ENCODE measurements at places on chromosomes 4 and X.

- DNase-seq: no peak
These were observed 78.1 kb upstream of the BOD1L1 start for GRCh38 chr4:13705521-13706041.

- DNase-seq: no peak
These were observed 48.9 kb upstream of the FAM47B start for GRCh38 chrX:34893741-34894140.

GRCh38 chr4:90445380-90445779, 318.2 kb downstream of the CCSER1 start:
- DNase-seq: no peak

GRCh38 chr4:73864961-73865360, 4.2 kb upstream of the CXCL1 start:
- no peak for DNase-seq

DNA sequence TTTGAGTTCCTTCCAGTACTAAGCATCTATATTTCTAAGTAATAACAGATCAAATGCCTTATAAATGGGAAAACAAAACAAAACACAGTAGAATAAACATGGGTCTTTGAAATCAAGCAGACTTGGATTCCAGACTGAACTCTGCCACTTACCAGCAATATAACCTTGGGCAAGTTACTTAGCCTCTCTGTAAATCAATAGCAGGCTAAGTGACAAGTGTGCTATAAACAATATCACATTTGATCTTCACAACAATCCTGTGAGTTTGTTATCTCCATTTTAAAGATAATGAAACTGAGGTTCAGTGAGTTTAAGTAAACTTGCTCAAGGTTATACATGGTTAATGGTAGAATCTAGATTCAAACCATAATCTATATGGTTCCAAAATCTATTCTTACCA, 165.8 kb downstream of the GPC3 start:
- no peak for DNase-seq

GRCh38 chrX:63784346-63784901, 590 bp downstream of the ARHGEF9 start:
- DNase-seq: no peak

DNA sequence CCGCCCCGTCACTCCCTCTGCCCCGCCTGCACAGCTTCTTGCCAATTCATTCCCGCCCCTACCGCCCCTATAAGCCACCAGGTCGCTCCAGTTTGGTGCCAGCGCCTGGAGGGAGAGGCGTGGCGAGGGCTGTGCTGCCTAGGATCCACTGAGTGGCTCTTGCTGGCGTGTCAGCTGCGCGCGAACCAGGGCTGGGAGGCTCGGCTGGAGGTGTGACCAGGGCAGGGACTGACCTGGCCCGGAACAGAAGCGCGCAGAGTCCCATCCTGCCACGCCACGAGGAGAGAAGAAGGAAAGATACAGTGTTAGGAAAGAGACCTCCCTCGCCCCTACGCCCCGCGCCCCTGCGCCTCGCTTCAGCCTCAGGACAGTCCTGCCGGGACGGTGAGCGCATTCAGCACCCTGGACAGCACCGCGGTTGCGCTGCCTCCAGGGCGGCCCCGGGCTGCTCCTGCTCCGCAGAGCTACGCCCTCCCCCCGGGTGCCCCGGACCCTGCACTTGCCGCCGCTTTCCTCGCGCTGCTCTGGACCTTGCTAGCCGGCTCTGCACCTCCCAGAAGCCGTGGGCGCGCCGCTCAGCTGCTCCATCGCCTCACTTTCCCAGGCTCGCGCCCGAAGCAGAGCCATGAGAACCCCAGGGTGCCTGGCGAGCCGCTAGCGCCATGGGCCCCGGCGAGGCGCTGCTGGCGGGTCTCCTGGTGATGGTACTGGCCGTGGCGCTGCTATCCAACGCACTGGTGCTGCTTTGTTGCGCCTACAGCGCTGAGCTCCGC, at the start of gene GPR78:
Gene GPR78 (plus strand): TSS at position 72 of the 773 bp plus-strand sequence. CDS start 591 bp downstream, at position 663.
- peak; percentile 74 for DNase-seq

GRCh38 chr4:83631066-83631465, 95.2 kb downstream of the GPAT3 start:
- DNase-seq: no peak

- DNase-seq: no peak
These were observed 112.5 kb downstream of the NR3C2 start for GRCh38 chr4:148329751-148330150.

GRCh38 chr4:72582853-72583252, 13.8 kb upstream of the ADAMTS3 start:
- no peak for DNase-seq

GRCh38 chr4:128715616-128716015, 93.9 kb upstream of the JADE1 start:
- no peak for DNase-seq

GRCh38 chr4:150394046-150394445, 187.9 kb upstream of the MAB21L2 start:
- DNase-seq: no peak

DNA sequence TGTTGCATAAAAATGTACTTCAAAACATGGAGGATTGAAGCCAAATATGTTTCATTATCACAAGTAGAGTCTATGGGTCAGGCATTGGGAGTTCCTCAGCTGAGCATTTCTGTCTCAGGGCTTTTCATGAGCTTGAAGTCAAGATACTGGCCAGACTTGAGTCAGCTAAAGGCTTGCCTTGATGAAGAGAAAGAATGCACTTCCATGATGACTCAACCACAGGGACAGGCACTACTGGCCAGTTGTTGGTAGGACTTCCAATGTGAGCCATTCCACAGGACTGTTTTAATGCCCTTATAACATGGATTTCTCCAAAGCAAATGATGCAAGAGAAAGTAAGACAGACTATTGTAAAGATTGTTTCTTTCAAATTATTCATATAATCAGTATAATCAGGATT, 895.6 kb downstream of the RAB28 start:
- no peak for DNase-seq

GRCh38 chr4:8468746-8469535, 28.4 kb downstream of the TRMT44 start:
- DNase-seq: peak; percentile 75
